ENCODE measurements at places on chromosomes 4 and X. TPM values are rescaled to one million over a fixed set of nuclear protein-coding genes. Genes with fewer than 3 reads are reported as not detected.
A peak's percentile ranks its signal among the peaks of the same experiment; 100 is the strongest.

TBC1D19 gene
- total RNA-seq = 4.6 TPM

UGT2B17 gene
- 647 TPM for total RNA-seq

DNA sequence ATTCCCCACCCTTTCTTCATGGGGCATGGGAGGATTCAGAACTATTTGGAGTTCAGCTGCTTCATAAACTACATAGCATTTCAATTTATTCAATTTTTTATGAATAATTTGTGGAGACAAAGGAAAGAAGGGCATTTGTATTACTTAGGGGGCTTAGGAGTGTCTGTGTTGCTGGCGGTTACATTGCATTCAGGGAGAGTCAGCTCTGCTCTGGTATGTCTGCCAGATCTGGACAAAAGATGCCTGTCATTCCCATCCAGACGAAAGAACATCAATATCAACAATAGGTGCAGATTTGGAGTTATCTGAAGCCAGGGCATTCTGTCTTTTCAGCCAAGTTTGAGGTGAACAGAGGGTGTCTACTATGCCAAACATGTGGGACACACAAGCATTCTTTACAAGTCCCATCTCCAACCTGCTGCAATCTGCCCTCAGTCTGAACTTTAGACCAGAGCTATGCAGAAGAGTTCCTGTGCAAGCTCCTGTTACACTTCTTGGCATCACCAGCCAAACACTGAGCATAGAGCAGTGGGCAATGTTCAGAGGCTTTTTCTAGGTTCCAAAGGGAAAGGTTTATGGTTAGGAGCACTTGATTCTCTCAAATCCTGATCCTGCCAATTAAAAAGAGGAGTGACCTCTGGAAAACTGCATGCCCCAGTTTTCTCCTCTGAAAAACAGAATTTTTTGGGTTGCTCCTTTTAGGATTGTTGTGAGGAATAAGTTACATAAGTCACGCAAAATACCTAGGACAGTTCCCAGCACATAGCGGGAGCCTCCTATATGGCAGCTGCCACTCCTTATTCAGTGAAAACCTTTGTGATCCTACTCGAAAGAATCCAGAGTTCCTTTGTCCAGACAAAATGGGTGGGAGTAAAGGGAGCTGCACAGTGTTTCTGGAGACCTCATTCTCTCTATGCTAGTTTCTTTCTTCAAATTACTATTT, 719.5 kb upstream of the SLIT2 start:
- no peak for DNase-seq

DNA sequence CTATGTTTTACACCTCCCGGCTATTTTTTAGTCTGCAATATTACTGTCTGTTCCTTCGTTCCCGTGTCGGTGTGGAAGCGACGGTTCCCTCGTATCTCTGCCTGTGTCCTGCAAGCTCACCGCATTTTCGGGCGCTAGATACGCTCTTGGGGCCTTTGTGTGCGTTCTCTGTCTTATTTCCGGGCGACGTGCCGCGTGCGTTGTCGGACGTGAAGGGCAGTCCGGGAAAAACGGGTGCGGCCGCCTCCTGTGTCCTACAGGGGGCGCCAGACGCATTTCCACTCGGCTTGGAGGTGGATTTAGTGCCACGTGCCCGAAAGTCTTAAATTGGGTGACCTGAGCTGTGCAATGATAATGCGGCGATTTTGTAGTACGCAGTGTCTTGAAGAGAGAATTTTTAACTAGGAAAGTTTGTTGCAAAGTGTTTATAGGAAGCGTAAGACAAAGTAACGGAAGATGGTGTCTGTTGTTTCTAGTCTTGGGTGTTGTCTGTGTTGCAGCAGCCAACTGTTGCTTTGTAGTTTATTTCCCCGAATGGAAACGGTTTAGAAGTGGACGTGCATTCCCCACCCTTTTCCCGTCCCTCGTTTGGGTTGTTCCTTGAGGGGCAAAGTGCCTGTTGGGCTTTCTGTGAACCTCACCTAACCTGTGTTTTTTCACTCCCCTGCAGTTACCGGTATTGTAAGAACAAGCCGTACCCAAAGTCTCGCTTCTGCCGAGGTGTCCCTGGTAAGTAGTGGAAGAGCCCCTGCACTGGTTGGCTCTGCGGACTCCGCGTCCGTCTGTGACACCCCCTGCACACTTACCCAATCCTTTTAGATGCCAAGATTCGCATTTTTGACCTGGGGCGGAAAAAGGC, 720 bp downstream of the RPL10 start:
- DNase-seq = peak; percentile 82

DNA sequence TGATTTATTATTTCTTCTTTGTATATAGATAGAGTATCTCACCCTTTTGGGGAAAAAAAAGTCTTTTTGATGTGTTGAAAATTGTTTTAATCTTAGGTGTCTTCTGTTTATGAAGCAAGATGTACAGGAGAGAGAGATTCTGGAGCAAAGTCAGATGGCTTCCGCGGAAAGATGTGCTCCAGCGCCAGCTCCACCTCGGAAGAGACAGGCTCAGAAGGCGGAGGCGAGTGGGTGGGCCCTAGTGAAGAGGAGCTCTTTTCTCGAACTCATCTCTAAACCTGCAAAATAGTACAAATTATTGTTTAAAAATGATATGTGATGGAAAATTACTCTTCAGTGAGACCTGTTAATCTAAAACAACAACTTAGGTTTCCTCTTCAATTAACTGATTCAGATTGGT, 28.9 kb upstream of the TBC1D14 start:
- DNase-seq = no peak

DNA sequence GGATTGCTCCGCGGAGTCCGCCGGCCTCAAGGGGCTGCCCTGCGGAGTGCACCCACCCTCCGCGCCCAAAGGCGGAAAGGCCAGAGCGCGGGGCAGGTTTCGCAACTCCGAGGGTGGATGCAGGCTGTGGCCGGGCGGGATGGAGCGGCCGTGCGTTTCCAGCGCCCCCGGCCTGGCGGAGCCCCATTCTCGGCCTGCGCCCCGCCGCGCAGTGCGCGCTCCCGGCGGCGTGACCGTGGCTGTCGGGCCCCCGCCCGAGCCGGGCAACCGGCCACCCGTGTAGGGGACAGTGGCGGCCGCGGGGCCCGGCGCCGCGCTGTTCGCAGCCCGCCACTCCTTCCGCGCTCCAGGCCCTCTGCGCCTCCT, 331 bp downstream of the SETD7 start:
- peak; percentile 36 for DNase-seq

DNA sequence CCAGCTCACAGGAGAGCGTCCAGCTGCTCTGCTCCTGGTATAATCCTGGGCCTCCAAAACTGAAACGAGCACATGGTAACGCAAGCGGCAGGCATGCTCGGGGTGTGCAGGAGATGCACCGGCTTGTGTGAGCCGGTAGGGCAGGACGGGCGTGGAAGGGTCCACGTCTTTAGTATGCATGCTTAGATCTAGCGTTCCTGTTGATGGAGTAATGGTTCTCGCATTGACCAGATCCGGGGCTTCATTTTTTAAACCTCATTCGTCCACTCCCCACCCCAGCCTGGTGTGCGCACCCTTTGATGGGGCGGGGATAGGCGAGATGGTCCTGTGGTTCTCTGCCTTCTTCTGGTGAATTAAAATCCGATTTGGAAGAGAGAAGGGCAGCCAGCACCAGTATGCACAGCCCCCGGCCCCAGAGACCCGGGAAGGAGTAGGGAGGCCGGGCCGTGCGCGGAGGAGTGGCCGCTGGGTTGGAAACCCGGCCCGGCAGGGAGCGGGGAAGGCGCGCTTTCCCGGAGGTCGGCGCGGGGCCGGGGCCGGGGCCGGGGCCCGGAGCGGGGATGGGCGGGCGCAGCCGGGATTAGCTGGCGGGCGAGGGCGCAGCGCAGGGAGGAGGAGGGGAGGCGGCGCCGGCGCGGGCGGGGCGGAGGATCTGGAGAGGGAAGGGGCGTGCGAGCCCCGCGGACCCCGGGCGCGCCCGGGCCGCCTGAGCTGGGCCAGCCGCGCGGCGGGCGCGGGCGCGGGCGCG, 39.9 kb downstream of the FAM149A start:
- DNase-seq = peak; percentile 40
